Activated effector memory CD4-positive, alpha-beta T cell treated with anti-CD3 and anti-CD28 coated beads, Interleukin-2, amount 50 U/mL, for 16 hours (primary cell): ENCODE measurements at places on chromosomes 4 and X.

GRCh38 chr4:100360211-100360610 is 157.6 kb downstream of the EMCN start:
- DNase-seq, result no peak

GRCh38 chr4:83083925-83084475 is 30.5 kb downstream of the PLAC8 start:
- peak; percentile 79 for DNase-seq

- no peak for DNase-seq
Observed at GRCh38 chrX:129682979-129683378, 28.2 kb upstream of the APLN start.

DNA sequence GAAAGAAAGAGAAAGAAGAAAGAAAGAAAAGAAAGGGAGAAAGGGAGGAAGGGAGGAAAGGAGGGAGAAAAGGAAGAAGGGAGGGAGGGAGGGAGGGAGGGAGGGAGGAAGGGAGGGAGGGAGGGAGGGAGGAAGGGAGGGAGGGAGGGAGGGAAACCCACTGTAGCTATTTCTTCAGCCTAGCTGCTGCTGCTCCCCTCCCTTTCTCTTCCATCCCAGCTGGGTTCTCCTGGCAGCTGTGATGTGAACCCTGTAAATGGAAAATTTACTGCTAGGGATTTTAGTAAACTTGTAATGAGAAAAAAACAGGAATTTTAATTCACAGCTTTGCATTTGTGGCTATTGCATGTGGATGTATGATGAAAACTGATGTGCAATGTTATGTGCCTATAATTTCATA is 8.0 kb downstream of the NR0B1 start:
- DNase-seq, result no peak

- DNase-seq, result no peak
Observed at GRCh38 chr4:186081202-186081807, 12.3 kb downstream of the TLR3 start.
